Activated effector memory CD4-positive, alpha-beta T cell treated with anti-CD3 and anti-CD28 coated beads, Interleukin-2, amount 50 U/mL, for 16 hours (primary cell): ENCODE measurements at places on chromosomes 13 and 19.
A peak's percentile ranks its signal among the peaks of the same experiment; 100 is the strongest.

GRCh38 chr19:12974301-12975220, 5.2 kb downstream of the DAND5 start:
- no peak for DNase-seq

- no peak for DNase-seq
These were observed 52.5 kb downstream of the GARRE1 start for GRCh38 chr19:34306824-34307223.

- DNase-seq, result no peak
These were observed 7.1 kb downstream of the AKAP8 start for GRCh38 chr19:15372470-15372869.

- DNase-seq, result no peak
These were observed 10.4 kb upstream of the KLK14 start for GRCh38 chr19:51093101-51093500.

DNA sequence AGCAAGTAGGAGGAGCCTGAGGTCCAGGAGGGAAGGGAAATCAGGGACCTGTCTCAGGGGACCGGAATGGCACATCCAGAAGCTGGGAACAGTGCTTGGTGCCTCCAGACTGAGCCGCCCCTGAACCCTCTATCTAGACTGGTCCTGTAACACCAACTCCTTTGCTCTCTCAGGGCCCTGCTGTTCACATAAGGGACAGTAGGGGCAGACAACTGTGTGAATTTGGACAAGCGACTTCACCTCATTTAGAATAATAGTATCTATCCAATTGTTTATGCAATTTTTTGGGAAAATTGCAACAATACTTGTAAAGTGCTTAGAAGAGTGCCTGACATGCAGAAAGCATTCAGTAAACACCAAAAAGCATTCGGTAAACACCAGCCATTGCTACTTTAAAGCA, 14.0 kb downstream of the SYMPK start:
- DNase-seq, result no peak

- no peak for DNase-seq
These were observed 54.8 kb downstream of the ABCC4 start for GRCh38 chr13:95246292-95247082.

GRCh38 chr13:82688400-82688994, 1193.8 kb downstream of the SLITRK1 start:
- DNase-seq, result no peak

GRCh38 chr13:50450279-50450678, 393.2 kb downstream of the DLEU7 start:
- no peak for DNase-seq

GRCh38 chr19:1884719-1885334, 469 bp downstream of the ABHD17A start:
- DNase-seq, result no peak

DNA sequence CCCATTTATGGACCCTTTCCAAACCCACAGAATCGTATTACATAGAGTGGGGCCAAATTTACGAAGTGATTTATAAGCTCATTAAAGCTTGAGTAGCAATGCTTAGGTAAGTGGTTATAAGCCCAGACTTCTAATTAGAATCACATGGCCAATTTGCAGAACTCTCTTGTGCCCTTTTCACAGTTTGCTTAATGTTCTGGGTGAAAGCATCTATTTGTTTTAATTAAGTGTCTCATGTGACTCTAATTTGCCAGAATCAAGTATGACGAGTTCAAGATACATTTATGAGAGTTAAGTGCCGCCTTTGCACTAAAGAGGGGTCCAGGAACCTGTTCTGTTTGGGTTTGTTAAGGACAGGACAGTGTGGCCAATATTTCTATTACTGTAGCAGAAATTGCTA, 46.0 kb upstream of the ZNF681 start:
- no peak for DNase-seq

DNA sequence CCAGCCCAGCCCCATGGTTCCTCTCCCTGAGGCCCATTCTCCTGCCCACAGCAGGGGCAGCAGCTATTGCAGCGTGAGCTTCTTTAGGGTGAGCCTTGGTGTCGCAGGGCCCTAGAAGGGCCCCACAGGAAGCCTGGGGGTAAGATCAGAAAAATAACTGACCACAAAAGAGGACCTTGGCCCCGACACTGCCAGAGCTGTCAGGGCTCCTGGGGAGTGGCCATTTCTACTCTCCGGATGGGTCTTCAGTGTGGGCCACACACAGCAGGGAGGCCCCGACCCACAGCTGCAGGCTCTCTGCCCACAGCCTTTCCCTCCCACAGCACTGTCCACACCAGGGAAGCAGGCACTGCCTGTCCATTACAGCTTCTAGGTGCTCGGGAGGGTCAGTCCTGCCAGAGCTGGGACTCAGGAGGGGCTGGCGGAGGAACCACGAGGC, 3.5 kb upstream of the SIGLEC8 start:
- no peak for DNase-seq

GRCh38 chr19:55373306-55373992, 3.2 kb upstream of the TMEM190 start:
- DNase-seq, result no peak

DNA sequence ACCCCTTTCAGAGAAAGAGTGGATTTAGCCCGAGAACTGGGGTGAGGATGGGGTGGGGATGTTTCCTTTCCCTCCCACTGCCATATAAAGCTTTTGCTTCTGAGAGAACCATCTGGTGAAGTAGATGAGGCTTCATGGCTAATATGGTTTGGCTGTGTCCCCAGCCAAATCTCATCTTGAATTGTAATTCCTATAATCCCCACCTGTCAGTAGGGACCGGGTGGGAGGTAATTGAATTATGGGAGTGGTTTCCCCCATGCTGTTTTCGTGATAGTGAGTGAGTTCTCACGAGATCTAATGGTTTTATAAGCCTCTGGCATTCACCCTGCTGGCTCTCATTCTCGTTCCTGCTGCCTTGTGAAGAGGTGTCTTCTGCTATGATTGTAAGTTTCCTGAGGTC, 270.9 kb downstream of the LMO7 start:
- no peak for DNase-seq

DNA sequence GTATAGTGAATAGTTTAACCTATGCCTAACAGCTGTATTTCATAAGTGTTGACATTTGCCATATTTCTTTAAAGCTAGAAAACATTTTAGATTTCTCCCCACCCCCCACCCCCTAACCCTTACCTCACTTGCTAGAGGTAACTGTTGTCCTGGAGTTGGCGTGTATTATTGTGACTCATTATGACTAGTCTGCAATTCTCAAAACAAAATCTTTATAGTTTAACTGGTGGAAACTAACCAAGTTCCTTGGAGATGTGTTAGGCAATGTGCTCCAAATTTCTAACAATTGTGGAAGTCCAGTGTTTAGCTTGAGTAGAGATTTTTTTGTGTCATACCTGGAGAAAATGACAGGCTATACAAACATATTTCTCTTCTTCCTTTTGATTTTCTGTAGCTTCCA, 38.0 kb downstream of the KCTD4 start:
- DNase-seq, result no peak

GRCh38 chr19:48325265-48325910, at the start of gene EMP3:
Gene EMP3, plus strand, starts transcription at chr19:48325552. Its CDS starts 1,293 bp downstream, at chr19:48326845.
- DNase-seq, result peak; percentile 94

DNA sequence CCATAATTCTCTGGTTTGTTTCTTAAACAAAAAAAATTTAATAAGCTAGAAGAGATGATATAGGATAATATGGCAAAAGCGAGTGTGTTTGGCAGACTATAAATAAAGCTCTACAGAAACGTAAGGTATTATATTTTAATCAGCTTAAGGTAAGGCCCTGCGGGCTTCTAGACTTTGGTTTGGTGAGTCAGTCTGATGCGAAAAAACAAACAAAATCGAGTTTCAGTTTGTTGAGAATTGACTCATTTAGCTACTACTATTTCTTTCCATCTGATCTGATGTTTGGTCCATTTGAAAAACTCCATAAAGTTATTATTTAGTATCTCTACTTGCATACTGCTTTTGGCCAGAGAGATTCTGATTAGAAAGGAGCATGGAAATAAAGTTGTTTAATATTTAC, 138.0 kb downstream of the MIPEP start:
- no peak for DNase-seq

DNA sequence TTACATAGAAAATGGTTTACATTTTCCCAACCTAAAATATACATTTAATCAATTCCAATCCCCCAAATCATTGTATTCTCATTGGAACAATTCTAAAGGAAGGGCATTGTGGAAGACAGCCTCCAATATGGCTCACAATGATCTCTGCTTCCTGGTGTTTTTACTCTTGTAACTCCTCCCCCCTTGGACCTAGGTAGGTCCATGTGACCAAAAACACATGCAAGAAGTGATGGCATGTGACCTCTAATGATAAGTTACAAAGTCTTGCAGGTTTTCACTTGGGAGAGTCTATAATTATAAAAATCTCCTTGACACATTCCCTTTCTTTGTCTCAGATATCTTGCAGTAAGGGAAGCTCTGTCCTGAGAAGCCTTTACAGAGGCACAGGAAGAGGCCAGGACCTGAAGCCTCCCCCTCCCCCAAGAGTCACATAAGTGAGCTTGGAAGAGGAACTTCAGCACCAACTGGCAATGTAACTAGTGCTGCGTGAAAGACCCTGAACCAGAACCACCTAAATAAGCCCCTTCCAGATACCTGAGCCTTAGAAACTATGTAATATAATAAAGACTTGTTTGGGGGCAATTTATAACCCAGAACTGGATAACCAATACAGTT, 816.2 kb upstream of the ATXN8OS start:
- no peak for DNase-seq

- DNase-seq, result no peak
These were observed 26.7 kb downstream of the EBPL start for GRCh38 chr13:49664606-49665005.

- DNase-seq, result peak; percentile 64
These were observed 1.3 kb downstream of the ZNF616 start for GRCh38 chr19:52138278-52138982.

DNA sequence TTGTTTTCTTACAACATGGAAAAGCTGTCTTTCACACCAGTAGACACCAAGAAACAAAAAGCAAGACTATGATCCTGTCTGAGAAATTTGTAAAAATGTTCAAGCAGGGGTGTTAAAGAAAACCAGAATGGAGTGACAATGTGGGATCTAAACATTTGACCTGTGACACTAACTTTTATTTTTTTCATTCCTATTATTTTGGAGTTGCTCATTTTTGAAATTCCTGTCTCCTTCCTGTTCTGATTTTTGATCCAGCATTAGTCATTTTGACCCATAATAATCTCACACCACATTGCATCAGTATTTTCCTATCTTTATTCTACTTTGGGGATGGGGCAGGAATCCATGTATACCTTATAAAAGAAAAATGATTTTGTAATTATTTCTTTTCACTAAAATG, 164.2 kb downstream of the DLEU7 start:
- DNase-seq, result no peak

GRCh38 chr13:51935326-51936171, 73.8 kb downstream of the CCDC70 start:
- DNase-seq, result no peak

- no peak for DNase-seq
These were observed 2859.0 kb upstream of the PCDH20 start for GRCh38 chr13:64274481-64275217.

DNA sequence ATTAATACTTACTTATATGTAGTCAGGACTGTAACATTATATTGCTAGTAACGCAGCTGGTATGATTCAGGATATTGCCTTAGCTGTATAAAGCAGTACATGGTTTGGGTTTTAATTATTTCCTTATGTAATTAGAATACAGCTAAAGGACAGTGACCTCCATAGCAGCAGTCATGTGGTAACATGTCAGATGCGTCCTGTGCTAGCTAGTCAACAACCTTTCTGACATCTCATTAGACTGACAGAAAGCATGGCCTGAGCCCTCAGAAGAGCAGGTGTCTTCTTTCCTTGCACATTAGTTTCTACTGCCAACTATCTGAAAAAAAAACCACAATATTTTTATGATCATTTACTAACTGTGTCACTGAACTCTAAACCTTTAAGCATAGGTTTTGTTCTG, 122.2 kb downstream of the MAB21L1 start:
- DNase-seq, result no peak

DNA sequence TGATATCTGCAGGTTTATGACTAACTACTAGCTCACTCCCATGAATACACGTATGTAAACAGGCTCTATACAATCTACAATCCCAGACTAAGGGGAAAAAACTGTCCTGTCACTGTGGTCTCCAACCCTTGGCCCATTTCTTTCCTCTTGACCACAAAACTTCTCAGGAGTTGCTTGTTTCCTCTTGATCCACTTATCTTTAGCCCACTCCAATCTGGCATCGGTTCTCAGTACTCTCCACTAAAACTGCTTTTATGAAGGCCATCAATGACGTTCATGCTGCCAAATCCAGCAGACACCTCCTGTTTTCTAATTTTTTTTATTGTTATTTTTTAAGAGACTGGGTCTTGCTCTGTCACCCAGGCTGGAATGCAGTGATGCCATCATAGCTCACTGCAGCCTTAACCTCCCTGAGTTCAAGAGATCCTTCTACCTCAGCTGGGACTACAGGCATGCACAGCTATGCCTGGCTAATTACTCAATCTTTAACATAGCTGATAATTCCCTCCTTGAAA, 31.9 kb upstream of the USPL1 start:
- DNase-seq, result no peak

DNA sequence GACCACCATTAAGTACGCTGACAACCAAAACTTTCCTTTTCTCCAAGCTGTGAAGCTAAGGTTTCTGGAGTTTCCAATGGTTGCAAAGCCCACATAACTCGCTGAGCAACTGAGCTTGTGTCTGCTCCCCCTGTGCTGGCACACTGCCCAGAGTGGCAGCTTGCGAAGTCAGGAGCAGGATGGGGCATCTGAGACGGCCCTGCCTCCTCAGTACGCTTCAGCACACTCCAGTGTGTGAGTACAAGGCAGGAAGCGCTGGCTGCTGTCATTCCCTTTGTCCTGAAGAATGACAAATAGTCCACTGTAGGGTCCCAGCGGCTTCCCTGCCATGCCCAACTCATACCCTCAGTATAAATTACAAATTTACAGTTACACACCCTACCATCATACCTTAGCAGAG, 51.5 kb downstream of the SKA3 start:
- DNase-seq, result no peak

DNA sequence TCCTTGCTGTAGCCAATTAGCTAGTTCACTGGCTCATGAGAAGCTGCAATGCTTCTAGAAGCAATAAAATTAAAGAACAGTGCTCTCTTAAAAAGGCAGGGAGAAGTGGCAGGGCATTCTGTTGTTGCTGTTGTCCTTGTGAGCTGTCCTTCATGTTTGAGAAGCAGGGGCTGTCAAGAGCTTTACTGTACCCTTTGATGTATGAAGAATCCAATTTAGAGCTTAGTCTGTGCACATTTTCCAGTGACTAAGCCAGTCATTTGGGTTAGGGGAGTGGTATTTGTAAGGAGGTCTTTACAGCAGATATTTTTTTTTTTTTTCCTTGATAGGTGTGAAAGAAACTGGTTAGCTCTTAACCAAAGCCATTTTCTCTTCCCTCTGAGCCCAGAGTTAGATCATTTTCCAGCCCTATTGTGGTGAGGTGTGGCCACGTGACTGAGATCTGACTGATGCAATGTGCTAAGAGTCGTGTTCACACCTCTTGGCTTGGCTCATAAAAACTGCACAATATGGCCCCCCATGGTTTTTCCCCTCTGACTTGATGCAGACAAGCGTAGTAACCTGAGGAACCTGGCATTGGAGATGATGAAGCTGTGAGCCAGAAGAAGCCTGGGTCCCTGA, 309.6 kb upstream of the TMTC4 start:
- no peak for DNase-seq
